ENCODE measurements at places on chromosomes 3 and 15.

DNA sequence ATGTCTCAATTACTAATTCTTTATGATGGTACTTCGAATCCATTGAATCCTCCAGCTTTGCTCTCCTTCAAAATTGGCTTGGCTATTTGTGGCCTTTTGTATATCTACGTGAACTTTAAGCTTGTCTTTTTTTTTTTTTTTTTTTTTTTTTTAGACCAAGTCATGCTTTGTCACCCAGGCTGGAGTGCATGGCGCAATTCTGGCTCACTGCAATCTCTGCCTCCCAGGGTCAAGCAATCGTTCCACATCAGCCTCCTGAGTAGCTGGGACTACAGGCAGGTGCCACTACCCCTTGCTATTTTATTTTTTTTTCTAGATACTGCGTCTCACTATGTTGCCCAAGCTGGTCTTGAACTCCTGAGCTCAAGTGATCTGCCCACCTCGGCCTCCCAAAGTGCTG is 7.7 kb upstream of the DIPK2A start:
- H3K27me3 ChIP-seq, result no peaks in the 10 kb centered on the region
- DNase-seq, result no peak
- no peak overlapping the region for H3K4me3 ChIP-seq
- H3K4me1 ChIP-seq, result no peaks in the 10 kb centered on the region

DNA sequence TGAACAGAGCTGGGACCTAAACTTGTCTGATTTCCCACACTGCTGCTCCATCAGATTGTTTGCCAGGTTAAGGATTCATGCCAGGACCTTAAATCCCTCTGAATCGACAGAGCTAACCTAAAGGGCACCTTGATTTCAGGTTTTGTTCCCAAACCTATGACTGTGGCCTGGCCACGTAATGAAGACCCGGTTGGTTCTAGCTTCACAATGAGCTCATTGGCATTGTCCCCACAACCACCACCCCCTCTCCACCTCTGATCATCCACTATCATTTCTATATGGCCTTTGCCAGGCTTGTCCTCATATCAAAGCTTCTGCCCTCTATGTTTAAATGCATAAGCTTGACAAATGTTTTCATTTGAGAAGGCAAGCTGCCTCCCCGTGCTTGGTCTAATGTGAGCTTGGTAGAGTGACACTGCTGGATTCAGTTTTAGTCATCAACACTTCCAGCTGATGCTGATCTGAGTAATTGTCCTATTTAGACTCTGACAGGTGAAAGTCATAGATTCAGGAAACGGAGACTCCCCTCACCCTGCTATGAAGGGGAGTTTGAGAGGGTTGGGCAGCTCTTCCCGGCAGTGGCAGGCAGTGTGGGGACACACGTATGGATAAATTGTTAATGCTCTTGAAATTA is 407.1 kb upstream of the CFAP20DC start:
- no peak for DNase-seq
- no peak overlapping the region for H3K4me3 ChIP-seq
- H3K27ac ChIP-seq, result no peak overlapping the region

DNA sequence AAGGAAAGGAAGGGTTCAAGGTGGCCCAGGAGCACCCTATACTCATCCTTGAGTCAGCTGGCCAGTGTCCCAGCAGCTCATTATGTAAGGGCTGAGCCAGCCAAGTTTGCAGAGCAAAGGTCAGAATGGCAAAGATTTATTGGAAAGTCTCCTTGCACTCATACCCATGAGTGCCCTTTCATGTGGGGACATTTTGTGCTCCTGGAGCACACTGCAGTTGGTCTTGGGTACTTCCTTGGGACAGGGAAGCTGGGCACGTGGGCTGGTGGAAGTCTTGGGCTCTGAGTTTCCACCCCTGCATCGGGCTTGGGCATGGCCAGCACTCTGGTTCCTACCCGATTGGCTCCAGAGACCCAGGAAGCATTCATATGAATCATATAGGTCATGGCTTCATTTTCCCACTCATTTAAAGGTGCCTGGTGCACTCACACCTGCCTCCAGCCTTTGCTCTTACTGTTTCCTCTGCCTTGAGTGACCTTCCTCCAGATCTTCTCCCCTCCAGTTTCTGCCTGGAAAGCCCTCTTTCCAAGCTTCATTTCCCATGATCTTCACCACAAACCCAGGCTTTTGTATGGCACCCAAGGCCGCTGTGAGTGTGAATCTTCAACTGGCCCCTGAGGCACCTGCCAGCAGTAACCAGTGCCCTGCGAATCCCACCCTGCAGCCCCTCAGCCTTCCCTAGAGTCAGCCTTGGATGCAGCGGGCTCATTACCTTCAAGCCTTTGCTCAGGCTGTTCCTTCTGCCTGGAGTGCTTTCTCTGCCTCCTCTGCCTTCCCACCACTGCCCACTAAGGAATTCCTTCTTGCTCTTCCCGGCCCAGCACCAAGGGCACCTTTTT is 10.5 kb upstream of the PRKCD start:
- H3K4me1 ChIP-seq, result peaks cover 96% of the 10 kb centered on the region
- no peak overlapping the region for H3K4me3 ChIP-seq
- H3K27me3 ChIP-seq, result no peaks in the 10 kb centered on the region
- DNase-seq, result peak; percentile 89
- H3K27ac ChIP-seq, result peak overlapping the region; percentile 74

DNA sequence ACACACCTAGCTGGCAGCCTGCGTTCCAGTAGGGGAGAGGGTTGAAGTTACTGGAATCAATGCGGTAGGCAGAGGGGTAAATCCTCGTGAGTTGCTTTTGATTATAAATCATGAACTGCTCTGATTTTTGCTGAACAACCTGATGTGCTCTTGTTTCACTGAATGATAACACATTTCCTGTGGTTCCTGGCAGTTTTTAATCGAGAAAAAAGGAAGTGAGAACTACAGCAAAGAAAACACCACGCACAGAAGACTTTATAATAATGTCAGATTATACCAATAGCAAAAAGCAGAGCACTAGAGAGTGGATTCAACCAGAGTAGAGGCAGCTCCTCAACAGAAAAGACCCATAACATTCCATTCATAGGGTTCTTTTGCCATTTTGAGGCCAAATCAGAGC is 200.8 kb upstream of the STRIT1 start:
- no peak overlapping the region for H3K27ac ChIP-seq
- no peak for DNase-seq
- no peaks in the 10 kb centered on the region for H3K4me1 ChIP-seq
- H3K27me3 ChIP-seq, result no peaks in the 10 kb centered on the region
- no peaks in the 10 kb centered on the region for H3K36me3 ChIP-seq

DNA sequence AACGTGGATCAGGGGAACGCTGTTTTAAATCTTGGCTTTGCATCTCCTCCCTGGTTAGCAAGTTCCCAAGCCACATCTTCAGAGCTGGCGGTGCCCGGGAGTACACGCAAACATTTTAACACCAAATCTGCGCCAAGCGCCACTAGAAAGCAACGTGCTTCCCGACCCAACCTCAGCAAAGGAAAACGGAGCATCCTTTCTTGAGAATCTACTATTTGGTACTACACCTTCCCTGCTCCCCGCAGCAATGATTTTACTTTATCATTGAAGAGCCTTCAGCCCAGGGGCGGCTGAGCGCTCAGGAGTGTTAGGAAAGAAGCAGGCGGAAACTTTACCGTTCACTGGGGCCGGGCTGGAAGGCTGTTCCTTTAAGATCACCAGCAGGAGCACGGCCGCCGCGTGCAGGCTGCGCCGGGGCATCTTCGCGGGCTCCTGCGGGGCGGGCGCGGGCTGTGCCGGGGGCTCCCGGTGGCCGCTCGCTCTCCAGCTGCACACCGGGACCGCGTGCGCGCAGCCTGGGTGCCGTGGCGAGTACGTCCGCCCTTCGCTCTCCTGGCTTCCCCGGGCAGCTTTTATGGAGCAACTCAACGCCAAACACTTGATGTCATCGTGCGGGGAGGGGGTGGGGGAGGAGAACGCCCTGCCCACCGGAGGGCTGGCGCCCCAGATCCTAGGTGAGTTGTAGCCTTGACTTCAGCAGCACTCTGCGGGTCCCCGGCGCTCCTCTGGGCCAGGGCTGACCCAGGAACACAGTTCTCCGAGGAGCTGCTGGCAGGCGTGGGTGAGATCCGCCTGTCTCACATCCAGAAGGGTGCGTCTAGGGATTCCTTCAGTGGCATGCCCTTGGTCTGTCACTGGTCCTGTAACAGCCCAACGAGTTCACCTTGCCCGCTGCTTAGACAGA is at the start of gene CA12:
CA12 (minus strand) TSS at position 546 of the 904 bp plus-strand sequence; CDS start at position 420, 126 bp downstream.
- no peaks in the 10 kb centered on the region for H3K36me3 ChIP-seq
- H3K4me1 ChIP-seq, result peaks cover 32% of the 10 kb centered on the region
- DNase-seq, result peak; percentile 74
- peak within 1 kb of the TSS; percentile 16 for H3K27ac ChIP-seq
- no peak within 1 kb of the TSS for H3K4me3 ChIP-seq
- no peaks in the 10 kb centered on the region for H3K27me3 ChIP-seq

DNA sequence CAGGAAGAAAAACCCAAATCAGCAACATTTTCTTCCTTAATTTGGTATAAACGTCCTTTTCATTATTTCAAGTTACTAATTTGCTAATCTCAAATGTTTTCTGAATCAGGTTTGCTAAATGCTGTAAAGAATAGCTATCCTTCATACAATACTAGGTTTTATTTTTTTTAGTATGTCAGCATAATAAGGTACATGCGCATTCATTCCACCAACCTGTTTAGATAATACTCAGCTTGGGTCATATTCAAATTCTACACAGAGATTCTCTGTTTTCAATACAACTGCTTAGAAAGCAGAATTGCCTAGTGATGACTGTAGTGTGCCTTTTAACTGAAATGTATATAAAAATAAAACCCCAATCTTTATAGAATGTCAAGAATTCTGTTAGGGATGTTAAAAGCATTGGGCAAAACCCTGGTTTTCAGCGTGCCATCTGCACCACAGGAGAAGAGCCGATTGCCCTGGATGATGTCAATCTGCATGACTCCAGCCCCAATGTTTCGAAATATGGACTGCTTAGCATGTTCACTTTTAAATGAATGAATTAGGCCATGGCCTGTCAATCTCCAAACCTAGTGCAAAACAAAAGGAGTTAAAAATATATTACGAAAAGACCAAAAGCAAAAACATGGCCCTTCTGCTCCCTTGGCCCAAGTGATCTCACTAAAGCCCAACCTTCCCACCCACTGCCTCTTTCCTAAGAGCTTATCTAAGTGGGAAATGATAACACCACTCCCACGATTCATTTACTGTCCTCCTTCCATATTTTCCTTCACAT is 107.4 kb downstream of the GLDN start:
- H3K4me1 ChIP-seq, result peaks cover 4% of the 10 kb centered on the region
- peak overlapping the region; percentile 11 for H3K27ac ChIP-seq
- H3K27me3 ChIP-seq, result no peaks in the 10 kb centered on the region
- H3K36me3 ChIP-seq, result no peaks in the 10 kb centered on the region

- no peaks in the 10 kb centered on the region for H3K27me3 ChIP-seq
- no peak overlapping the region for H3K27ac ChIP-seq
- no peaks in the 10 kb centered on the region for H3K36me3 ChIP-seq
- H3K4me1 ChIP-seq, result no peaks in the 10 kb centered on the region
Measured at GRCh38 chr3:178982137-178982536, 89.5 kb downstream of the ZMAT3 start.
